Uterus (tissue), 4 donors: ENCODE measurements at places on chromosomes 11 and 22. TPM values are rescaled to one million over a fixed set of nuclear protein-coding genes. Genes with fewer than 3 reads are reported as not detected.

Gene CD3G
- total RNA-seq: not detected

Gene TBX10
- total RNA-seq: not detected

Gene TREH
- total RNA-seq: not detected

Gene CELSR1
- total RNA-seq: 7.4 TPM

Gene FAM180B
- total RNA-seq: 0.21 TPM

Gene CUL5
- total RNA-seq: 29.5 TPM

Gene EMID1
- total RNA-seq: 12.0 TPM

Gene ST14
- total RNA-seq: 3.8 TPM

Gene MYOD1
- total RNA-seq: not detected

Gene GAL3ST3
- 1.9 TPM for total RNA-seq

Gene MPPED1
- total RNA-seq: not detected
